ENCODE measurements at places on chromosomes 13 and 19.

GRCh38 chr19:15293781-15294491 lies 38.4 kb downstream of the BRD4 start:
- no peak for DNase-seq

GRCh38 chr19:18648973-18649315 lies 12.1 kb downstream of the KLHL26 start:
- DNase-seq = no peak

GRCh38 chr19:3862826-3863500 lies 5.9 kb downstream of the ZFR2 start:
- no peak for DNase-seq

GRCh38 chr19:7904074-7905020 lies 670 bp downstream of the MAP2K7 start:
- no peak for DNase-seq

DNA sequence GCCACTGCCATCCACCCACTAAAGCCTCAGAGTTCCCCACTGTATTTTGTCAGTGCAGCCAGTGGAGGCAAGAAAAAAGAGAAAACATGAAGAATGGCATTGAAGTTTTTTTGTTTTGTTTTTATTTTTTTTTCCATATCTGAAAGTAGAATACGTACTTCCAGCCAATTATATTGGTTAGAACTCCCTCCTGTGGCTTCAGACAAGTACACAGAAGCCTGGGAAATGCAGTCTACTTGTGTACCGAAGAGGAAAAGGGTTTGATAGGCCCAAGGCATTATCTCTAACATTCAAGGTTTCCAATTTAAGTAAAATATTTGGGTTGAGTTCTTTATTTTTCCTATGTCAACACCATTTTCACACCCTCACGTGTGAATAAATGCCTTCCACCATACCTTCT lies 696.2 kb upstream of the GPC6 start:
- no peak for DNase-seq

- peak; percentile 43 for DNase-seq
Measured at GRCh38 chr19:31408460-31409124, 59.4 kb upstream of the TSHZ3 start.

- no peak for DNase-seq
Measured at GRCh38 chr19:53537121-53537520, 824 bp upstream of the ZNF331 start.

DNA sequence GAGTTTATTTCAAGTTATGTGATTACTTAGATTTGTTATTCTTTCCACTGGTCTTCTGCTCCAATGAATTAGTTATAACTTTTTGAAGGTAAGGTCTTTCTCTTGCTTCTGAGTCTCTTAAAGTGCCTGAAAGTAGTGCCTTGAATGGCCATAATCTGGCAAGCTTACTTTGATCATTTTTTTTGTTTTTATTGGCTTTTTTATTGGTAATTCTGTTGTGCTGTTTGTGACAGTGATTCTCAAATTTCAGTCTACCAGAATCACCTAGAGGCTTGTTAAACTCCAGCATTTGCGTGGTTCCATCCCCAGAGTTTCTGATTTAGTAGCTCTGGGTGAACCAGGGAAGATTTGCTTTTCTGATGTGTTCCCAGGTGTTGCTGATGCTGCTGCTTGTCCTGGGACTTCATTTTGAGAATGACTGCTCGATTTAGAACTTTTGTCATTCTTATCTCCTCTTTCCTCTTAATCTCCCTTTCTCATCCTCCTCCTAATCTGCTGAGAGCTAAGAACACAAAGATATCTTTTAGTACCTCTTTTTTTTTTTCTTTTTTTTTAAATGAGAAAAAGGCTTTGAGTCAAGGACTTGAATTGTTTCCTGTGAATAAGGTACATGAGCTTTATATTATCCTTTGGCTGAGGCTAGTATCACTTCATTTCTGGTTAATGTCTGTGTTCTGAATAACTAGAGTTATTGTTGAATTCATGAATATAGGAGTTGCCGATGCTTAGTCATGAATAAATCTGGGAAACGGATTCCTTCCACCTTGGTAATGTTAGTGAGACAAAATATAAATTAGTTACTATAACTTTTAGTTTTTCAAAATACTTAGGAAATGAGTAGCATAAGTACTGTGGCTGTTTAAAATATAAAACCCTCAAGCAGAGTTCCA lies 91.4 kb downstream of the PAN3 start:
- no peak for DNase-seq

DNA sequence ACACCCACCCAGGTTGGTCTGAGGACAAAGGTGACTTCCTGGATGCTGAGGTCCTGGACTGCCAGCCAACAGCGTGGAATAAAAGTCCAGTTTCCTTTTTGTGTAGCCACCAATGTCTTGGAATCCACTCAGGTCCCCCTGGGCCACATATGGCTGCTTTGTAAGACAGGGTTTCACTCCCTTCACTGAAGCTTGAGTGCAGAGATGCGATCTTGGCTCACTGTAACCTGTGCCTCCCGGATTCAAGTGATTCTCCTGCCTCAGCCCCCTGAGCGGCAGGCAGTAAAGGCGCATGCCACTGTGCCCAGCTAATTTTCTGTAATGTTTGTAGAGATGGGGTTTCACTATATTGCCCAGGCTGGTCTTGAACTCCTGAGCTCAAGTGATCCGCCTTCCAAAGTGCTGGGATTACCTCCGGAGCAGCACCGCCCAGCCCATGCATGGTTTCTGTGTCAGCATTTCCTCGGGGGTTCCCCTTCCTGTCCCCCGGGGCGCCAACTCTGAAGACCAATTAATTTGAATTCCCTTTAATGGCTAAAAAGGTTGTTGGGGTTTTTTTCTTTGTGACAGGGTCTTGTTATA lies 17.5 kb downstream of the KANK2 start:
- no peak for DNase-seq

DNA sequence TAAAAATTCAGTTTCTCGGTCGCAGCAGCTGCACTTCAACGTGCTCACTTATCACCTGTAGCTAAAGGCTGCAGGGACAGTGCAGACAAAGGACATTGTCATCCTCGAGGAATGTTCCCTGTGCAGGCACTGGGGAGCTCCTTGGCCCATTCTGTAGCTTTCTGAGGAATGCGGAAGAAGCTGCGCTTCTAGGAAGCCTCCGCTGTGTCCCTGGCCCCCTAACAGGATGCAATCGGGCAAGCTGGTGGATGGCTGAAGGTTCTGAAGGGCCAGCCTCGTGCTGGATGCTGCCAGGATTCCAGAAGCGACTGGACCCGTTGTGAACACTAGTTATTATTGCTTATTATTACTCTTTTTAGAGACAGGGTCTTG lies 8.1 kb downstream of the ANO8 start:
- no peak for DNase-seq

- no peak for DNase-seq
Measured at GRCh38 chr13:110055089-110055488, 251.9 kb downstream of the COL4A1 start.

DNA sequence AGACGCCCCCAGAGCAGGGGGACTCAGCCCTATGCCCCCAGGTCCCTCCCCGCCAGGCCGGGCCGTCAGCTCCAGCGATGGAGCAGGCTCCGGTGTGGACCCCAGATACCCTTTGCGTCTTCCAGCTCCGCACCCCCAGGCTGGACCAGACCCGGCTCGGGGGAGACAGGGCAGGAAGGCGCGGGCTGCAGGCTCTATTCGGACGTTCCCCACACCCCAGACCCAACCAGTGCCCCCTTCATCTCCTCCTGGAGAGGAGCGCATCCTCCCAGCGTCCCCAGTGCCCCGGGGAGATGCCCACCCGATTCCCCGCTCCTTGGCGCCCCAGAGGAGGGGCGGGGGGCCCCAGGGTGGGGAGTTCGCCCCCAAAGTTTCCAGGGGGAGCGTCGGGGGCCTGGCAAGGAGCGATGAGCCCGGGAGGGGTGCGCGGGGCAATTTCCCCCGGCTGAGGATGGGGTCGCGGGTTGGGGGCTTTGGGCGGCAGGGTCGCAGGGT lies 389 bp downstream of the LINGO3 start:
- DNase-seq = no peak

- DNase-seq = no peak
Measured at GRCh38 chr13:96671073-96671472, 323.2 kb downstream of the OXGR1 start.

GRCh38 chr13:78121459-78122348 lies 203.1 kb upstream of the EDNRB start:
- peak; percentile 13 for DNase-seq

- no peak for DNase-seq
Measured at GRCh38 chr13:67996101-67996500, 766.0 kb upstream of the PCDH9 start.

DNA sequence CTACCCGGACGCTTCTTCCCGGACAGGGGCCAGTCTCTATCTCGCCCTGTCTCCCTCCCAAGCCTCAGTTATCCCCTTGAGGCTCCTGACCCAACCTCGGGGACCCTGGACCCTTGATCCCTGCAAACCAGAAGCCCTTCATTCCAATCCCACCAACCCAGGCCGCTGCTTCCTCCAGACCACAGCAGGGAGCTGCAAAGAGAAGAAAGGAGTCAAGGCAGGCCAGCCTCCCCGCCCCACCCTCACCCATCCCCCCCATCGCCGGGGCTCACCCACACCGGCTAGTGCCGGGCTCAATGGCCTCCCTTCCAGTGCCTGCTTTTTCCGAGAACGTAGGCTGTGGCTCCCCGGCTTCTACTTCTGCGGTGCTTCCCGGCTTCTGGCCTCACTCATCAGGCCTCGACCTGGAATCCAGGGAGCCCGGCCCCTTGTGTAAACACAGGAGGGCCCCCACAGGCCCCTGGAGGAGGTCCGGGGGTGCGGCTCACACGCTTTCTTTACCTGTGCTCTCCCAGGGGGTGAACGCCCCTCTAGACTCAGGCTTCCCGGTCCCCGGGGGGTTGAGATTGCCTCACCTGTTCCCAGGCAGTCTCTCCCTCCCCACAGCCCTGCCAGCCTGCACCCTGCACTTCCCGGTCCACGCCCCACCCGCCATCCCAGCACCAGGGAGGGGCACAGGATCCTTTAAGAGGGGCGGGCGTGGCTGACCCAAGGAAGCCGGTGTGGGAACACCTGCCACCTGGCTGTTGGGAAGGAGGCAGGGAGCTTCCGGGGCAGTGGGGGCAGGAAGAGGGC lies at the start of gene FAM83E:
Gene FAM83E, minus strand, starts transcription at position 641 of the 795 bp plus-strand sequence. CDS start 1,704 bp downstream, outside the sequence.
- DNase-seq = no peak

DNA sequence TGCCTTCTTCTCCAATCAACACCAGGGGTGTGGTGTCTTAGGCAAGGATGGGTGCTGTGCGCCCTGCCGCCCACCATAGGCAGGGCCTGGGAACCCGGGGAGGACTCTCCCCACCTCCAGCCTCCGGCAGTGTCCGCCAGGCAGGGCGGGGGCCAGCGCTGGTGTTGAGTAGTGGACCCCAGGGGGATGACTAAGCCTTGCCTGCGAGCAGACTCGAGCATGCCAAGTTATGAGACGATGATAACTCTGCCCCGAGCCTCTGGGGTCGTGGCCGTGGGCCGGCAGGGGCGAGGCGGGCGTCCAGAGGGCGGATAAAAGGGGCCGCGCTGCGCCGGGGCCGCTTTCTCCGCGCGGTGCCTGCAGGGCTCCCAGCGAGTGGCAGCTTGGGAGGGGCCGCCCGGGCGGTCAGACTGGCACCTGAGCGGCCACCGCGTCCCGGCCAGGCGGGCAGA lies at the start of gene MEDAG:
Gene MEDAG, plus strand, starts transcription at position 340 of the 452 bp plus-strand sequence. CDS start 245 bp downstream, outside the sequence.
- DNase-seq = no peak

GRCh38 chr13:111482126-111482525 lies 161.7 kb downstream of the TEX29 start:
- no peak for DNase-seq

GRCh38 chr19:35755131-35755549 lies 1.7 kb downstream of the HSPB6 start:
- no peak for DNase-seq

DNA sequence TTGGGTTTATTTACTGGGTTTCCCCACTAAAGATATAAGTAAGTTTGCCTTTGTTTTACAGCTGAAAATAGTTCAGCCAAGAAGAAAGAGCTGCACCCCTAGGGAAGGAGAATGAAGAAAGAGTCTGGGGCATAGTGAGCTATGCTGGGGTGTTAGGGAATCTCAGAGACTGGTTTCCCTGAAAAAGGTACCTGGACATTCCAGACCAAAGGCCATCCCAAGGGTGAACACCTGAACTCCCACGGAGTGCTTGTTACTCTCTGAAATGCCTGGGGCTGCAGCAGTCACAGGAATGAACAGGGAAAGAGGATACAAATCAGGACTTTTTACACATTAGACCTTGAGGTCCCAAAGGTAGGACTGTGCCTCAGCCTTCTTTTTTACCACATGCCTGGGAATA lies 337.6 kb upstream of the SLC10A2 start:
- DNase-seq = no peak

DNA sequence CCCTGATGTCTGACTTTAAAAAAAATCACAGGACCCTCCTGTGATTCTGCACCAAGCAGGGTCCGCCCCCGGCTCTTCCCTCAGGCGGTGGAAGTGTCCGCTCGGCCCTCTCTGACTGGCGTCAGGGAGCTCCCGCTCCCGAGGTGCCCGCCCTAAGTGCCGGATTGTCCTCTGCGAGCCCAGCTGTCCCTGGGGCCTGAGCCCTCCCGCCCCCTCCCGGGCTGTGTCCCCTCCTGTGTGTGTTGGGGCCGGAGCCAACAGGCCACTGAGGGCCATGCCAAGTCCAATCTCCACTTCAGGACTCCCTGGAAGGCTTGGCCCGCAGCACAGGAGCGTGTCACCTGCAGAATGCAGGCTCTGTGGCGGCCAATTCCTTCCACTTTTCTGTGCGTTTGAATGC lies 25.4 kb downstream of the MAP2K2 start:
- no peak for DNase-seq

GRCh38 chr13:33172400-33172799 lies 113.2 kb downstream of the STARD13 start:
- DNase-seq = no peak

GRCh38 chr13:27588405-27588804 lies 31.9 kb downstream of the LNX2 start:
- DNase-seq = no peak

DNA sequence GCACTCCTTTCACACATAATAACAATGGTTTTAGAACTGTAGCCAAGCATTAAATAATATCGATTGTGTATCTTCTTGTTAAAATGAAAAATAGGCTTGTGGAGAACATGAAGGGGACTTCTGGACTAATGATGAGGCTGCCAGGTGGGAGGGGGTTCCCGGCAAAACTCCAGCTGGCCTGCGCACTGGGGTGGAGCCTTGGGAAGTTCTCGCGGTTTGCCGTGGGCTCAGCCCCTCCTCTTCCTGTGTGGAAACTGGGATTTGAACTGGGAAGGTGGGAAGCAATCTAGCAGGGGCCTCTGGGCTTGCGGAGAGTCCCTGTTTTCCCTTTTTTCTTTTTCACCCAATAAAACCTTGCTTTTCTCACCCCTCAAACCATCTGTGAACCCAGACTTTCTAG lies 113.7 kb upstream of the SLITRK1 start:
- no peak for DNase-seq

DNA sequence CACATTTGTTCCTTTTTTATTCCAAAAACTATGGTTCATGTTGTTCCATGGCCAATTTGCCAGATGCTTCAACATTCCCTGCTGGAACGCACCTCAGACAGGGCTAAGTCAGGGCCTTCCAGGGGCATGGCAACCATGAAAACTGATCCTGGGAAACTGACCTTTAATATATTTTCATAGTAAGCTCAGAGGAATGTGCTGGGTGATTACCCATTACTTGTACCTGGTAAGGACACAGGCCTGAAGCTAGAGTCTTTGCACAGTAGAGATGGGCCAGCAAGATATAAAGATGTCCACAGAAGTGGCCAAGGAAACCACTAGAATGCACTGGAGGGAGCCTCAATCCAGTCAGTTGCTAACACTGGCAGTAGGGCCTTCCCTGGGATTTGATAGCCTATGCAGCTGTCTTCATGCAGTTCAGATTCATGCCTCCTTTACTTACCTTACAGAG lies 353.1 kb downstream of the ENOX1 start:
- DNase-seq = no peak

All from epithelial cell of proximal tubule (primary cell).